ENCODE measurements at places on chromosomes 5 and 9.

GRCh38 chr9:71664566-71664965 is 103.7 kb downstream of the CEMIP2 start:
- no peak for ATAC-seq

DNA sequence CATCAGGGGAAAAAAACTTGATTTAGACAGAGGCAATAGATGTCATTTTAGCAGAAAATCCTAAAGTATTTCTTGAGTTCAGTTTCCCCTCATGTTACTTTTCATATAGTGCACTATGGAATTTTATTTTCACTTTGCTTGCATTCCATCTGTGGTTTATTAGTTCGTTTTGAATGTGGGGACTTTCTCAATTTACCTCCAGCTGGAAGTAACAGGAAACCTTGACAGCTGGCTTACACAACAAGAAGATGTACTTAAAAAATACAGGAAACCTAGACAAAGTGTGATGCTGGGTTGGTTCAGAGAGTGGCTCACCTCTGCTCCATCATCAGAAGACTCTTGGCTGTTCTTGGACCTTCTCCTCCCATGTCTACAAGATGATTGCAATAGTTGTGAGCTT is 567.0 kb downstream of the CETN3 start:
- no peak for ATAC-seq

DNA sequence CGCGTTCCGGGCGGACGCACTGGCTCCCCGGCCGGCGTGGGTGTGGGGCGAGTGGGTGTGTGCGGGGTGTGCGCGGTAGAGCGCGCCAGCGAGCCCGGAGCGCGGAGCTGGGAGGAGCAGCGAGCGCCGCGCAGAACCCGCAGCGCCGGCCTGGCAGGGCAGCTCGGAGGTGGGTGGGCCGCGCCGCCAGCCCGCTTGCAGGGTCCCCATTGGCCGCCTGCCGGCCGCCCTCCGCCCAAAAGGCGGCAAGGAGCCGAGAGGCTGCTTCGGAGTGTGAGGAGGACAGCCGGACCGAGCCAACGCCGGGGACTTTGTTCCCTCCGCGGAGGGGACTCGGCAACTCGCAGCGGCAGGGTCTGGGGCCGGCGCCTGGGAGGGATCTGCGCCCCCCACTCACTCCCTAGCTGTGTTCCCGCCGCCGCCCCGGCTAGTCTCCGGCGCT is at the start of gene DAPK1:
TSS of gene DAPK1 (plus strand) at position 264 of the 442 bp plus-strand sequence. CDS start 1,211 bp downstream, outside the sequence.
- ATAC-seq: peak; percentile 35

- peak; percentile 70 for ATAC-seq
Measured at GRCh38 chr9:38035873-38036272, 33.2 kb downstream of the SHB start.

- peak; percentile 84 for ATAC-seq
Measured at GRCh38 chr5:151094030-151094851, 13.4 kb upstream of the TNIP1 start.

DNA sequence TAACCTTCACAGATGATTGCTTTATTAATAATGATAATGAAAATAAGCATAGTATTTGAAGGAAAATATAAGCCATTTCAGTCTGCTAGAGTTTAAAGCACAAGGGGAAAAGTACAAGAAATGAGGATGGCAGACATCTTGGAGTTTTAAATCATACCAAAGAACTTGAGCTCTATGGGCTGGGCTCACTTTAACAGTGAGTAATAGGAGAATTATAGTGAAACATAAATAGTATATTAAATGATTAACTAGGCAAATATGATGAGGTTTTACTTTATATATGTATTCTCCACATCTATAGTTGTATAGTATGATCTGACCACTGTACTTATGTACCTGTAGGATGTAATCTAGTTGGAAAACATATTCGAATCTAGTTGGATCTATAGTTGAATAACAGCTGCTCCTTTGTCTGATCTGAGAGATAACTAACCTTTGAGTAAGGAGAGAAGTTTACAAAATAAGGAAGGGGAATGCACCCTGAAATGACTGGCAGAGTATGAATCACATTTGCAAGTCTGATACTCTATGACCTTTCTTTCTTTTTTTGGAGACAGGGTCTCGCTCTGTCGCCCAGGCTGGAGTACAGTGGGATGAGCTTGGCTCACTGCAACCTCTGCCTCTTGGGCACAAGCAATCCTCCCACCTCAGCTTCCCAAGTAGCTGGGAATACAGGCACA is 17.6 kb downstream of the MEGF9 start:
- peak; percentile 57 for ATAC-seq

GRCh38 chr9:88053856-88054501 is 79.6 kb upstream of the CDK20 start:
- no peak for ATAC-seq

DNA sequence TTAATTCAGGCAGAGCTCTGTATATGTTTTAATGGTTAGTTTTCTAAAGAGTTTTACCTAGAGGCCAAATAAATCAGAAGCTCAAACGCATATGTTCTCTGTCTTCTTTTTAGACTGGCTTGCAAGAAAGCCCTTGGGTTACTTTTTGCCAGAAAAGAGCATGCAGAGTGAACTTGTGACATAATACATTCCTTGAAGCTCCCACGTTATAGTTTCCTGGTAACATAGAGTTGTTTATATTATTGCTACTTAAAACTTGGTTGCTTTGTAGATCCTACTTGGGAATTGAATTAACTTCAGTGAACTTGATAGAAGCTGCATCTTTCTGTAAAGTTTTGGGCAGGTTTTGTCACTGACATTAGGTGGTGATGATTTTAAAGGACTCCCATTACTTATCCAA is 102.9 kb downstream of the C9orf152 start:
- ATAC-seq: no peak

DNA sequence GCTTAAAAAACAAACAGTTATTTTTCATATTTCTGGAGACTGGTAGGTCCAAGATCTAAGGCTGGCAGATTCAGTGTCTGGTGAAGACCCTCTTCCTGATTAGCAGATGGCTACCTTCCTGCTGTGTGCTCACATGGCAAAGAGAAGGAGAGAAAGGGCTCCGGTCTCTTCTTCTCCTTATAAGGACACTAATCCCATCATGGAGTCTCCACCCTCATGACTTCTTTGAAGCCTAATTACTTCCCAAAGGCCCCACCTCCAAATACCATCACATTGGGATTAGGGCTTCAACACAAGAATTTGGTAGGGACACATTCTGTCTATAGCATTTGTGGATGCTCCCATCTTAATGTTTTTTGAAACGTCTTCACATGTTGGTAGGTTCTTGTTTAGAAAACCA is 391.1 kb downstream of the TMEM161B start:
- ATAC-seq: no peak

All from activated T-helper 17 cell treated with anti-CD3 and anti-CD28 coated beads, Interleukin-2, amount 50 U/mL, for 72 hours (primary cell).